Stimulated activated CD4-positive, alpha-beta T cell treated with anti-CD3 and anti-CD28 coated beads, Interleukin-1b, Interleukin-23, amount 100 ng/mL, for 1 hour (primary cell): ENCODE measurements at places on chromosomes 2 and 18.

GRCh38 chr2:207934720-207935119, 90.6 kb downstream of the PLEKHM3 start:
- no peak for DNase-seq

DNA sequence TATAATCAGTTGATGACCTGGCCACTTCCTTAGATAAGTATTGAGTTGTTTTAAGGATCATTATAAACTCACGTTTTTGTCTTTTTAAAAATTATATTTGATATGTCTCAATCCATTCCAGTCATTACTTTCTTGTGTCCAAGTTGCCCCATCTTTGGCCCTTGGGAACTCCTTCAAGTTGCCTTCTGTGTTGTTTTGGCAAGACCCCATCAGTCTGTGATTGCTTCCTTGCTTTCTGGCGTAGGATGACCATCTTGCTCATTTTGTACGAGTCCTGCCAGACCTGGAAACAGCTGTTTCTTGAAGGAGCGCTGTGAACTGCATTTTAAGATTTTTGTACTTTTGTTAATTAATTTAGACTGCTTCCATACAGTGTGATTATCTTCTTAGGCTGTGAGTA, 68.9 kb upstream of the ITM2C start:
- no peak for DNase-seq

DNA sequence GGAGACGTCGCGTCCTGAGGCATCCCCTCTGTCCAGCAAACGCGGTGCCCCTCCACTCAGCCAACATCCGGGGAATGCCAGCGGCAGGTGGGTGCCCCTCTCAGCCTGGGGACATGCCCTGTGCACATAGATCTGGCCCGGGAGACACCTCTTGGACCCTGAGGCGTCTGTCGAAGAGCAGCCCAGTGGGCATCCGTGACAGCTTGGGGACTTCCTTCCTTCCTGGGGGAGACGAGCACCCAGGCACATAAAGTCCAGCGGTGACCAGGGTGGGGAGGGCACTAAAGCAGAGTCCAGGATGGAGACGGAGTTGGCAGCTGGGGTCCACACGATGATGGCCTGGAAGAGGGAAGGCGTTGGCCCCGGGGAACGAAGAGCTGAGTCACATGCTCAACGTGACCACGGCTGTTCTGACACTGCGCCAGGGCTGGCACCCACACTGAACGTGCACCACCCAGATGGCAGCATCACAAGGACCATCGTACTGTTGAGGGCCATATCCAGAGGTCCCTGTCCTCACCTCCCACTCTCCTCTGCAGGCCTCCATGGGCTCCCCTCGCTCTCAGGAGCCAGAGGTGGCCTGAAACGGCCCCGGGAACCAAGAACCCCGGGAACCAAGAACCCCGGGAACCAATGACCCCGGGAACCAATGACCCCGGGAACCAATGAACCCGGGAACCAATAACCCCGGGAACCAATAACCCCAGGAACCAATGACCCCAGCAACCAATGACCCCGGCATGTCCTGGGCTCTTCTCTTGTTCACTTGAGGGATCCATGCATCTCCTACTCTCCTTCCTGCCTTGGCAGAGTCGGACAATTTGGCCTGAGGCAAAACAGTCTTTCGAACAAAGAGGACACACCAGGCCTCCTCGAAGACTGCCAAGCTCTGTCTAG, 22.6 kb downstream of the HDAC4 start:
- DNase-seq, result no peak

DNA sequence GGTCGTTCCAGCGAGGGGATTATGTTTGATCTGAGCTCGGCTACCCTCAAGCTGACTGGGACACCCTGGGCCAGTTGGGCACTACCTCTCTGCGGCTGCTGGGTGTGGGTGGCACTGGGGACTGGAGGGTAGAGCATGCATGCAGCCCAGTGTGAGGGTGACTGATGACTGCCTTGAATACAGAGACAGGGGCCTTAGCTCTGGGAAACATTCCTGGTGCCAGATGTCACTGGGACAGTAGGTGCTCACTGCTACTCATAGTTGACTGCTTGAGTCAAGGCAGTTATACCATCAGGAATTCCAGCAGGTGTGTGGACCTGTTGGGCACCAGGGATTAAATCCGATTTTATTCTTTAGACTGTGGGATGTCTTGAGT, 33.6 kb upstream of the ATP6V1B1 start:
- no peak for DNase-seq

GRCh38 chr18:26780520-26781325, 84.8 kb downstream of the AQP4 start:
- DNase-seq, result no peak

- no peak for DNase-seq
These were observed 14.8 kb downstream of the TMEM237 start for GRCh38 chr2:201628545-201628944.

- no peak for DNase-seq
These were observed 118.9 kb upstream of the ARL4C start for GRCh38 chr2:234615643-234616356.

DNA sequence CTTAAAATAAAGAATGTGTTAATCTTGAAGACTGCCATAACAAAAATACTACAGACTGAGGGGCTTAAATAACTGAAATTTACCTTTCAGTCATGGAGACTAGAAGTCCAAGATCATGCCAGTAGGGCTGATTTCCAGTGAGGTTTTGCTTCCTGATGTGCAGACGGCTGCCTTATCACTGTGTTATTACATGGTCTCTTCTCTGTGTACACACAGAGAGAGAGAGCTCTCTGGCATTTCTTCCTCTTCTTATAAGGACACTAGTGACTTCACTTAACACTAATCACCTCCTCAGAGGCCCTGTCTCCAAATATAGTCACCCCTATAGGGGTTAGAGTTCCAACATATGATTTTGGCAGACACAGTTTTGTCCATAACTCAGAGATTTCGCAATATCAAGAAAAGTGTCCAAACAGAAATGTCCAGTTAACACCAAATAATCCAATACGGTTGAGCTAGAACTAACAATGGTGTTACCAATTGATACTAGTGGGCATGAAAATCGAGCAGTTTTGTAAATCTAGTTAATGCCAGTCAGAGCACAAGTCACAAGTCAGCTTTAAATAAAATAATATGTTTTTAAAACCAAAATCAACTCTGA, 399.8 kb downstream of the ADCYAP1 start:
- no peak for DNase-seq

DNA sequence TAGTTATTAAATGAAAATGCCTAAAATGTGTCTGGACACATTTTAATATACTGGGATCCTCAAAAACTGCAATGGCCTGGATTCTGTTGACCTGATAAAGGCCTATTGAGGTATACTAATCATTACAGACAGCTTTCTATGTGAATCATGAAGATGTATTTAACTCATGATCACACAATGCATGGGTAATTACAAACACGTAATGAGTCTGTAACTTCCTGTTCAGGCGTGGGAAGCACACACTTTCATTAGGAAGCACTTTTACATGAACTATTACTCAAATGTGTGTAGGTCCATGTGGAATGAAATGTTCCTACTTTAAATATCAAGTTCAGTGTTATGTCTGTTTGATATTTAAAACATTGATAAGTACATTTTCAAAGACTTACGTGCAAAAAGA, 108.7 kb downstream of the NCKAP5 start:
- DNase-seq, result no peak

GRCh38 chr18:35029770-35030169, 11.4 kb upstream of the MAPRE2 start:
- no peak for DNase-seq

GRCh38 chr2:31337197-31337596, 77.3 kb downstream of the XDH start:
- no peak for DNase-seq

DNA sequence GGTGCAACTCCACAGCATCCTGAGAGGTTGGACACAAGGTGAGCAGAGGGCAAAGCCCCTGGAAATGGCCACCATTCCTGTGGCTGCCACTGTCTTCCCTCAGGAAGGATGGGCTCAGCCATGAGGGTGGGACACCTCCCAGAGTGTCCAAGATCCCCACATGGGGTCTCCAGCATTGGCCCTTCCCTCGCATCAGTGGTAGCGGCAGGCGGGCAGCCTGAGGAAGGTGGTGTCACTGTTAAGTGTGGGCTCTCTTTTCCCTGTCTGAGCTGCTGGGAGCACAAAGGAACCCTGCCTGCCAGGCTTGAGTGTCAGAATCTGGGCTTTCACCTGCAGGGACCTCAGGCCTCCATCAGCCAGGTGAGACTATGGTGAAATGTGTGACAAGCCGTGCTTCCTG, 47.6 kb downstream of the SP110 start:
- no peak for DNase-seq

- no peak for DNase-seq
These were observed 152.0 kb upstream of the PGAP1 start for GRCh38 chr2:197078535-197078934.

- DNase-seq, result no peak
These were observed 14.1 kb downstream of the RIF1 start for GRCh38 chr2:151423760-151424159.

DNA sequence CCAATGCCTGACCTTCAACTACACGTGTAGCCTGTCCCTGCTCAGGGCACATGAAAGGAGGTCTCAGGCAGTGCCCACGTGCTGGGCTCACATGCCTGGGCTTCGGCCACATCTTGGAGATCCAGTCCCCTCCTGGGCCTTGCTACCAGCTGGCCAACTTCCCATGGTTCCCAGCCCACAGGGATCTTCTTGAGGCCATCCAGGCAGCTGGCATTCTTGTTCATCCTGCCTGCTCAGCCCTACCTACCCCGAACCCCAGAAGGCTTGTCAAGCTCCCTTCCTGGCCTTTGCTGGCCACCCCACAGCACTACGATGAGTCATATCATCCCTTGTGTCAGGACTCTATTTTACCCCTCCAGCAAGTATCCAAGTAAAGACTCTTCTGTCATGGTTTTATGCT, 97.1 kb downstream of the ZBTB7C start:
- no peak for DNase-seq

- no peak for DNase-seq
These were observed 179.5 kb upstream of the SLC35G4 start for GRCh38 chr18:11429876-11430275.

DNA sequence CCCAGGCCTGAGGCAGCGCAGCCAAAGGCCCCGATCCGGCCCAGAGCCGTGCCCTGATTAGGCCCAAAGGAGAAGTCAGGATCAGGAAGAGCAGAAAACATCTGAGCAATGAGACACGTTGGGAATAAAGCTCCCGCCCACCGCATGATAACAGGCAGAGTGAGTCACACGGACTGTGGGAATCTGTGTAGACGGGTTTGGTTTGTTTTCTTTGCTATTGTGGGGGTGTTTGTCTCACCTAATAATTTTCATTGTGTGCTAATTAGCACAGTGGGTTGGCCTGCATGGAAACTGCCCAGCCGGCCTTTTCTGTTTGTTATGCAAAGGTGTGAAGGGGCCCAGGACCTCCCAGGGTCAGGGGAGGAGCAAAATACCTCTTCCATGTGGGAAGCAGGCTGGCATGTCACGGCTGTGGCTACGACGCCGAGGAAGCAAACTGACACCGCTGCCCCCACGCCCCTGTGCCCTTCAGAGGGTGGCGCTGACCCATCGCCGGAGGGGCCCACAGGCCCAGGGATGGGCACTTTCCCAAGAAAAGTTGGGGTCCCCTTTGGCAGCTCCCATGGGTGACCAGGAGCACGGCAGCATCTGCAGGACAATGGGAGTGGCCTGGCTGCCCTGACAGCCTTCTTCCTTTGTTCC, 68.4 kb upstream of the CTDP1 start:
- DNase-seq, result no peak

DNA sequence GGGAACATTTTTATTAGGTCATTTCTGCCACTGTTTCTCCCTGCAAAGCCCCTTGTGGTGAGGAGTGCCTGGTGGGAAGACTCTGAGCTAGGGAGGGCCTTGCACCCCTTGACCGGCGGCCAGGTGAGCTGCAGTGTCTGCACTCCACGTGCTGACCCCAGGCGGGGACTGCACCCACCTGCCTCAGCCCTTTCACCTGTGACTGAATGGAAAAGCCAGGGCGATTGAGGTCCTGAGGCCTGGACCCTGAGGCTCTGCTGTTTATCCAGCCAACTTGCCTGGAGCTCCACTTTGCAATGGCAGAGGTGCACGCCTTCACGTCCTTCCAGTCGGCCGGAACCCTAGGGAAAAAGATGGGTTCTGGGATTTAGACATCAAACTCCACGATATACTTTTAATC, 53.1 kb downstream of the TMEM18 start:
- DNase-seq, result no peak

DNA sequence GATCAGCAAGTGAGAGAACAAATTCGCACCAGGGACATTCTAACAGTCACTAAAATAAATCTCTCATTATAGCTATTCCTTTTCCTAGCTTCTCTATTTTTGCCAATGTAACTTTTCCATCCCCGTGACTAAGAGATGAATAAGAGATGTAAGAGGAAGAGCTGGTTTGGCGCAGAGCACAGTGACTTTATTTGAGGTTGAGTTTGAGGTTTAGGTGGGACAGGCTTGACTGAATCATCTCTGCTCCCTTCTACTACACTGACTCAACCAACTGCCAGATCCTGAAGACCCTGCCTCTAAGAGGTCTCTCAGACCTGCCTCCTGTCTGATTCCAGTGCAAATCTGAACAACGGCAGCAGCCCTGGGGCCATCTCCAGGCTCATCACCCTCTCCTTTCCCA, 28.0 kb downstream of the RFX8 start:
- no peak for DNase-seq

GRCh38 chr18:48590678-48591077, 51.8 kb downstream of the CTIF start:
- DNase-seq, result no peak

- no peak for DNase-seq
These were observed 97.9 kb upstream of the GYPC start for GRCh38 chr2:126558029-126558428.

DNA sequence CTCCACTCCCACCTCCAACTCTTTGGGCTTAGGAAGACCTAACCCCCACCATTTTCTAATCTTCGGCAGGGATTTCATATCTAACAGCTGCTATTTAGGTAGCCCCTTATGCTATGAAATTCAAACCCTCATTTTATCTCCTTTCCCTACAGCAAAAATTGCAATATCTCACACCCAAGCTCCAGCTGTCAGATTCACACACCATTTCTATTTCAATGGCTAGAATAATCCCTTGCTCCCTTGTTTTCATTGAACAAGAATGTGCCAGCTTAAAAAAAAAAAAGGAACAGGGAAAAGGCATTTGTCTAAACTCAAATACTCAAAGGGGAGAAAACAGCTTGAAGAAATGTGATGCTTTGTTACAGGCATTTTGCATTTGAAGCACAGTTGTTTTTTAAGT, 850.6 kb upstream of the ACVR2A start:
- DNase-seq, result no peak
